ENCODE measurements at places on chromosomes 6 and 20. TPM values are rescaled to one million over a fixed set of nuclear protein-coding genes. Genes with fewer than 3 reads are reported as not detected.

Gene GJA10
- not detected for total RNA-seq

Gene GLP1R
- total RNA-seq = not detected

Gene OPN5
- not detected for total RNA-seq

Gene SCUBE3
- 0.91 TPM for total RNA-seq

Gene PDYN
- not detected for total RNA-seq

Gene DACT2
- total RNA-seq = 11.8 TPM

Gene AP5S1
- total RNA-seq = 16.8 TPM

Gene FAM217A
- total RNA-seq = not detected

Gene MTFR2
- total RNA-seq = 0.49 TPM

Gene SLC18B1
- 6.5 TPM for total RNA-seq

Gene WFDC10B
- not detected for total RNA-seq
